Ureter (tissue), 1 donor: ENCODE measurements at places on chromosomes 5 and 9. TPM values are rescaled to one million over a fixed set of nuclear protein-coding genes. Genes with fewer than 3 reads are reported as not detected.

- DNase-seq, result no peak
These were observed 12.2 kb upstream of the S1PR3 start for GRCh38 chr9:88979021-88979420.

CENPP gene
- total RNA-seq, result 10.6 TPM

DNA sequence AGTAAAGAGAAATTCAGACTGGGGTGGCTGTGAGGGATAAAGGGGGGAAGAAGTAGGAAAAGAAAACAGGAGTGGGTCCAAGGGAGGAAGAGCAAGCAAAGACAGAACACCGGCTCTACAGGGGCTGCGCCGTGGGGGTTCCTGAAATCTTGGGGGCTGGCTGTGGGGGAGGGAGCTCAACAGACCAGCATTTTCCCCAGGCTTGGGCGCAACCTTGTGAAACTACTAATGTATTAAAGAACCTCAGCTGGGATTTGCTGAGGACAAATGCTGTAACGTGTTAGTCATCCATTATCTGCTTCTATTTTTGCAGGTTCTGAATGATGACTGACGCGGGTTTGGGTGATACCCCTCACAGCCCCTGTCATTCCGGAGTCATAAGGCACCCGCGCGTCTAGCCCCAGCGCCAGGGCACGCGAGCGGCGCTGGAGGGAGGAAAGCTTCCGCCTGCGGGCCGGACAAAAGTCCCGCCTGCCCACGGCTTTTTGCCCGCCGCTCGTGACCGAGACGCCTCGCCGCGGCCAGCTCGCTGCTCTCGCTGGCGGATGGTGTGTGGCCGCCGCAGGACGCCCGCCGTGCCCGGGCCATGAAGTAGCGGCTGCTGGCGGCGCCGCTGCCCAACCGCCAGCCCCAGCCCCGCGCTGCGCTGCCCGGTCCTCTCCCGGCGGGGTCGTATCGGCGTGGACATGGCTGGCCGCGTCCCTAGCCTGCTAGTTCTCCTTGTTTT is 110.6 kb downstream of the PAM start:
- DNase-seq, result peak; percentile 55

IRX1 gene
- total RNA-seq, result not detected

DNA sequence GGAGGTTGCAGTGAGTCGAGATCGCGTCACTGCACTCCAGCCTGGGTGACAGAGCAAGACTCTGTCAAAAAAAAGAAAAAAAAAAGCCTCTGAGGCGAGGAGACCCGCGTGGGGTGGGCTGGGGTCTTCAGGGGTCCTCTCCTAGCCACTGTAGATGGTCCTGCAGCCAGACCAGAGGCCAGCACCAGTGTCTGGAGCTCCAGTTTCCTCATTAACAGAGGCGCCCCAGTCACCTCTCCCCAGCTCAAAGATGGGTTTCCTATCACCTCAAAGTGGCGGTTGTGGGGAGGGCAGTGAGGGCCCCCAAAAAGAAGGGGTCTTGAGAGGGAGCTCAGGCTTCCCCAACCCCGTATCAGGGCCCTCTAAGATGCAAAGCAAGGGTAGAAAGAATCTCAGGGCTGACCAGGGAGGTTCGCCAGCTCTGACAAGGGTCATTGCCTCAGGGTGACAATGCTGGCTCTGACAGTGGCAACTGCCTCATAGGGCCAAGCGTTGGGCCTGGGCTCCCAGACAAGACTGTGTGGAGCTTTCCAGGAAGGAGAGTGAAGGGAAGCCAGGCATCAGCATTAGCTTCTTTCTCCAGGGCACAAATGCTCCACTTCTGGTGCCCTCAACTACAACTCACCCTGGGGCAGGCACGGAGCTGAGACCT is 15.0 kb downstream of the STK10 start:
- no peak for DNase-seq

DNA sequence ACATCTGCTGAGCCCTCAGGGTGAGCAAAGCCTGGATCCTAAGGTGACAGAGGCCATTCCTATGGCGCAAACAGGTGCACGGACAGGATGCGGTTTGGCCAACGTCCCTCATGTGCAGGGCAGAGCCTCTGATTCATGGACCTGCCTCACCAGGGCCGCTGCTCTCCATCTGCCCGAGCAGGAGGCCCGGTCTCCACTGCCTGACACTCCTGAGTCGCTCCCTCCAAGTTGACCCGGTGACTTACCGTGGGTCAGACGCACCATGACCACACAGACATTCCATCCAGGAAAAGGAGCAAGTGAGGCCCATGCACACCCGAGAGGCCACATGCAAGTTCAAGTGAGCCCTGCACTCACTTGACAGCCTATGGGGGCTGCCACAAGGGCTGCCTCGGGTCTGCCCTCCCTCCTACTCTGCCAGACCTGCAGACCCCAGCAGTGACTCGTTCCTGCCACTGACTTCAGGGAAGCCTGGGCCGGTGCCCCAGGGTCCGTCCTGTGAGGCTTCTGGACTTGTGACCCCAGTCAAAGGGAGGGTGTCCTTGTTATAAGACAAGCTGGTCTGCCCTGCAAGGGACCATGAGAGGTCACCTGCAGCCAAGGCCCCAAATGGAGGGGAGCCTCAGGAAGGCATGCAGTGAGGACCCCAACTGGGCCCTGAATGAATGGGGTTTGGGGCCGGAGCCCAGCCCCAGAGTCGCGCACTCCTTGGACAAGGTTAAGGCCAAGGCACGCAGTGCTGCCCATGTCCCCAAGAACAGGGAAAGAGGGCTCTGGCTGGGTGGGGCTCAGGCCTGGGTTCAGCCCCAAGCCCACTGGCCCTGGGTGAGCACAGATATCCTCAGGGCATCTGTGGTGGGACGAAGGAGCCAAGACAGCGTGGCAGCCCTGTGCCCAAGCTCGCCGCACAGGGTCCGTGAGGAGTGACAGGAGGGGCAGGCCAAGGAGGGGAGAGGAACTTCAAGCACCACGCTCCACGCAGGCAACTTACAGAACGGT is 10.1 kb downstream of the BRD3OS start:
- DNase-seq, result no peak

CAMK2A gene
- 1.4 TPM for total RNA-seq

DNA sequence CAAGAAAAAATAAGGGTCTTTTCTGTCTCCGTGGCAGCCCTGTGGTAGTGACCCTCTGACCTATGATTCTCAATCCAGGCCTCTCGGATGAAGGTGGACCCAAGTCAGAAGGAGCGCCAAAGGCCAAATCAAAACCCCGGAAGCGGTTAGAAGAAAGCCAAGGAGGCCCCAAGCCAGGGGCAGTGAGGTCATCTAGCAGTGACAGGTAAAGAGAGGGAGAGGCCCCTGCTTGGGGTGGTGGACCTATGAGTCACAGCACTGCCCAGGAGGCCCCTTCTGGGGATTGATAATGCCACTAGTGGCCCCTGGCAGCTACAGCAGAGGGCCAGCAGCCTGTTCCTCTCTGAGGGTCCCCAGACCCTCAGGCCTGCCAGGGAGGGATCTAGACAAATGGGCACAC is 6.4 kb upstream of the SLC2A8 start:
- no peak for DNase-seq

DNA sequence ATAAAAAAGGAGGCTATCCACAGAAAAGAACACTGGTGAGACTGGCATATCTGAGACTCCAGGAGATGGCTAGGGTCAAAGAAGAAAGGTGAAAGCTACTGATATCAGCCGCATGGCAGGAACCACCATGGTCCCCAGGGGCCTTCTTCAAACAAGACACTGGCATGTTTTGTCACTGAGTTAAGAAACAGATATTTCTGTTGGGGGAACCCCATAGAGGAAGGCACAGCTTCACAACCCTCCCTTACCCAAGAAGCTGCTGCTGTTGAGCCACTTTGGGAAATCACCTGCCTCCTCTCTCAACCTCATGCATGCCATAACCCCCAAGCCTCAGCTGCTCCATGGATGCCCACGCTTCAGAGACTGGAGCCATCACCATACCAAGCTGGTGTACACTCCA is 13.3 kb upstream of the BTNL3 start:
- no peak for DNase-seq

DNA sequence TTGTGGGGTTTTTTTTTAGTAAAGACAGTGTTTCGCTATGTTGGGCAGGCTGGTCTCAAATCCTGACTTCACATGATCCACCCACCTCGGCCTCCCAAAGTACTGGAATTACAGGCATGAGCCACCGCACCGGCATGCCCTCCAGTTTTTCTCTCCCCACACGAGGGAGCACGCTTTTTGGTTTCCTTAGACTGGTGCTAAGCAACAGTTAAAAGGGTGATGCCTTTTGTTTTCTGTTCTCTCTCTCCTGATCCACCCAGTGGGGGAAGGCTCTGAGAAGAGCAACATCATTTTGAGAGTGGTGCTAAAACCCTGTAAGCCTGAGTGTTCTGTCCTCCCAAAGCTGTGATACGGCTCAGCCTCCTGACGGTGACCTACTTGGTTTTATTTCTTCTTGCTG is 146.6 kb downstream of the MAN2A1 start:
- DNase-seq, result no peak

DNA sequence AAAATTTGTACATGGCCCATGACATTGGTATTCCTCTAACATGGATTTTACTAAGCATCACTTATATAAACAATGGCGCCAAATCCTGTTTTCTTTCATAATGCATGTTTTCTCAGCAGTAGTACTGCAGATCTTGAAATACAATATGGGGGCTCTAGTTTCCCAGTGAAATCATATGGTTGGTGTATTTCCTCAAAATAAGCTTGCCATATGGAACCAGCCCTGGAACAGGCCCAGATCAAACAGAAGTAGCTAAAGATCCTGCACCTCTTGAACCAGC is 163.9 kb downstream of the ZNF608 start:
- DNase-seq, result no peak

UBQLN1 gene
- total RNA-seq, result 123 TPM

DNA sequence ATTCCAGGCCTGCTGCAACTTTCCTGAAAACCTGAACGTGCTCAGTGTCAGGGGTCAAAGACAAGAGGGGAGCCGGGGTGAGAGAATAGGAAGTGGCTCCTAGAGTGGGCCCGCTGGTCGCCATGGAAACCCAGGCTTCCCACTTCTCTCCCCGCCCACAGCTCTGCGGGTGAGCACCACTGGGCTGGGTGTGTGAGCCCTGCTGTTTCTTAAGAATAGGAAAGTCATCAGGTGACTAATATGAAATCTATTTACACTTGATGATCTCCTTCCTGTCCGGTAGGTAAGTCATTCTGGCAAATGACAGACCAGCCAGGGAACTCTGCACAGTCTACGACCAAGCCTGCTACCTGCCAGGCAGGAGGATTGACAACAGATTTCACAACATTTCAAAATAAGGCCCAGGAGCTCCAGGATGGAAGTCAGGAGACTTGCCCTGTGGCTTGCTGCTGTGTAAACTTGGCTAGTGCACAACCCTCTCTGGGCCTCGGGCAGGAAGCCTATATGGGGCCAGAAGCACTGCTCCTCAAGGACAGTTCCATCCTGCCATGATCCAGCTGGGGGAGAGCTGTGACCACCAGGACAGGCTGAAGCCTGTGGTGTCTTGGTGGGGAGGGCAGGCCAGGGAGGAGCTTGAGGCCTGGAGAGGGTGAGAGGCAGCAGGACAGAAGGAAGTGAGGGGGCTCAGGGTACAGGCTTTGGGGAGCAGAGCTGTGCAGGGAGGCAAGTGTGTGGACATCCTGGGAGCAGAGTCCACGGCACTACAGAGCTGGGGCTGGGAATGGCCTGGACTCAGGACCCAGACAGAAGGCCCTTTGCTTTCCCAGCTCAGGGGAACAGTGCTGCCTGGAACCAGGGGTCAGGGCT is 60.6 kb downstream of the SHB start:
- peak; percentile 70 for DNase-seq

DNA sequence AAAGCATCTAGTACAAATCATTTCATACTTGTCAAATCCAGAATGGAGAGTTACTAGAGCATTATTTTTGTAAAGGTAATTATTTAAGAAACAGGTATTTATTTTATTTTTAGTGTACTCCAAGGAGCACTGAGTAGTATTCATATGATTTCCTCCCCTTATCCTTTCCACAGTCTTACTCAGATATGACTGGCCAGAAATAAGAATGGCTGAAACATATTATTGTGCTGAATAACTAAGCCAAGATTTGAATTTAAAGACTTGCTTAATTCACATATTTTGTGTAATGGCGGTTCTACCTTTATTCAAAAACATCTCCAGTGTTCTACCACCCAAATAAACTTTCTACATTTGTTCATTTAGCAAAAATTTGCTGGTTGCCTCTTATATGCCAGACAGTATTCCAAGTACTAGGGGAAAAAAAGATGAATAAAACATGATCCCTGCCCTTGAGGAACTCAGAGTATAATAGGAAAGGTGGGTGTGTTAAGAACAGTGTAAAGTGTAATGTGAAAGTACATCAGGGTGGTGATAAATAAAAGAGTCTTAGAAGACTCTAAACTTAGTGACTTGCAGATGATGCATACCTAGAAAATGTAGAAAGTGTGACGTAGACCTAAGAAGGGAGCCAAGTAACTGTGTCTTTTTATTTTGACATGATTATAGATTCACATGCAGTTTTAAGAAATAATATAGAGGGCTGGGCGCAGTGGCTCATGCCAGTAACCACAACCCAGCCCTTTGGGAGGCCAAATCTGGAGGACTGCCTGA is 110.4 kb upstream of the GRHPR start:
- no peak for DNase-seq

- no peak for DNase-seq
These were observed 22.8 kb downstream of the NDFIP1 start for GRCh38 chr5:142131394-142131793.

DNA sequence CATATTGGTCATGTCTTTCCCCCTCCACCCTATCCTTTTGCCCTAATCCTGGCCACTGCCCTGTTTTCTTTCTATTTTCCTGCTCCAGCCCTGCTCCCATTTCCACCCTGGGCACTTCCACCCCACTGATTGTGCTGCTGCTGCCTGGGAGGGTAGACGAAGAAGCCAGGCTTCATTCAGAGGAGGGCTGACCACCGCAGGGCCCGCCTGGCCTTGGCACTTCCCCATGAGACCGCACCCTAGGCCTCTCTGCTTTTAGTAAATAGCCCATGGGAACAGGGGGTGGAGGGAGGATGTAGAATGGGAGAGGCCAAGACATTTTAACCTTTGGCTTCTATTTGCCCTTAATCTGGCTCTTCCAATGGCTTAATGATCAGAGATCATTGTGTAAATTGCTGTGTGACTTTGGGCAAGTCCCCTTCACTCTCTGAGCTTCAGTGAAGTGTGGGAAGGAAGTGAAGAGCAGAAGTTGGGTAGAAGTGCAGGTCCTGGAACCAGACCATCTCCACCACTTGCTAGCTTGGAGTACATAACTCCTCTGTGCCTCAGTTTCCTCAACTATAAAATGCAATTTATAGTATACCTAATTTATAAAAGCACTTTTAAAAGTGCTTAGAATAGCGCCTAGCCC is 13.6 kb upstream of the GPX3 start:
- no peak for DNase-seq

- DNase-seq, result no peak
These were observed 85.0 kb upstream of the ANKH start for GRCh38 chr5:14956423-14957046.
